K562 (cell line): ENCODE measurements at places on chromosomes 12 and 14. TPM values are rescaled to one million over a fixed set of nuclear protein-coding genes. Genes with fewer than 3 reads are reported as not detected.

NTS gene
- total RNA-seq, result not detected in 2 replicates

ZFHX2 gene
- total RNA-seq, result 0.11 and 0.22 TPM in 2 replicates

RPL10L gene
- not detected in 2 replicates for total RNA-seq

KRT2 gene
- 0.11 TPM in 1 of 2 replicates, not detected in the other for total RNA-seq

LYSET gene
- total RNA-seq, result 15.9 and 20.1 TPM in 2 replicates

TSPAN9 gene
- total RNA-seq, result 0.60 and 0.94 TPM in 2 replicates

TCL1B gene
- not detected in 2 replicates for total RNA-seq

PRB2 gene
- not detected in 2 replicates for total RNA-seq

IFNG-AS1 gene
- not detected in 2 replicates for total RNA-seq

KLRD1 gene
- total RNA-seq, result not detected in 2 replicates

TESPA1 gene
- total RNA-seq, result 2.4 and 3.8 TPM in 2 replicates

RNASE3 gene
- total RNA-seq, result not detected in 2 replicates

RBP5 gene
- 11.1 and 15.7 TPM in 2 replicates for total RNA-seq

DNAJC22 gene
- total RNA-seq, result 0.62 and 0.69 TPM in 2 replicates

LRCOL1 gene
- not detected in 2 replicates for total RNA-seq

SAMD15 gene
- 0.11 and 0.22 TPM in 2 replicates for total RNA-seq

PTGER2 gene
- total RNA-seq, result not detected in 2 replicates

LPAR5 gene
- total RNA-seq, result 9.2 and 11.7 TPM in 2 replicates

SERPINA9 gene
- total RNA-seq, result not detected in 2 replicates

KRT77 gene
- total RNA-seq, result not detected in 2 replicates

TSPAN31 gene
- total RNA-seq, result 11.0 and 12.4 TPM in 2 replicates

CEBPE gene
- 0.13 and 0.16 TPM in 2 replicates for total RNA-seq

AHNAK2 gene
- 0.09 and 0.18 TPM in 2 replicates for total RNA-seq

PRKD1 gene
- 0.16 TPM in 2 replicates for total RNA-seq

KLRC2 gene
- not detected in 2 replicates for total RNA-seq

EIF2S3B gene
- total RNA-seq, result 0.64 and 1.3 TPM in 2 replicates

ASPG gene
- 0.18 TPM in 1 of 2 replicates, not detected in the other for total RNA-seq

SIRT4 gene
- total RNA-seq, result 2.5 and 3.1 TPM in 2 replicates

DIO2 gene
- not detected in 2 replicates for total RNA-seq

INHBE gene
- total RNA-seq, result 8.6 and 9.4 TPM in 2 replicates

EIF2B1 gene
- 93.2 and 103 TPM in 2 replicates for total RNA-seq

SPTB gene
- 40.1 and 45.9 TPM in 2 replicates for total RNA-seq

MYF6 gene
- total RNA-seq, result not detected in 2 replicates

RAPGEF3 gene
- total RNA-seq, result 0.78 and 1.3 TPM in 2 replicates

GPR68 gene
- 7.1 and 9.4 TPM in 2 replicates for total RNA-seq

ZDHHC22 gene
- not detected in 2 replicates for total RNA-seq

AQP2 gene
- not detected in 2 replicates for total RNA-seq

IFNG gene
- 0.29 and 0.38 TPM in 2 replicates for total RNA-seq

ESRRB gene
- total RNA-seq, result 24.7 TPM in 2 replicates

SENP1 gene
- 36.3 and 38.4 TPM in 2 replicates for total RNA-seq

PSMB11 gene
- not detected in 2 replicates for total RNA-seq

MAP3K9 gene
- 0.58 and 0.60 TPM in 2 replicates for total RNA-seq

A2M gene
- total RNA-seq, result 2.3 and 3.0 TPM in 2 replicates

HEBP1 gene
- 8.3 and 8.6 TPM in 2 replicates for total RNA-seq
